Right kidney (tissue), 9 donors: ENCODE measurements at places on chromosomes 12 and 14.

DNA sequence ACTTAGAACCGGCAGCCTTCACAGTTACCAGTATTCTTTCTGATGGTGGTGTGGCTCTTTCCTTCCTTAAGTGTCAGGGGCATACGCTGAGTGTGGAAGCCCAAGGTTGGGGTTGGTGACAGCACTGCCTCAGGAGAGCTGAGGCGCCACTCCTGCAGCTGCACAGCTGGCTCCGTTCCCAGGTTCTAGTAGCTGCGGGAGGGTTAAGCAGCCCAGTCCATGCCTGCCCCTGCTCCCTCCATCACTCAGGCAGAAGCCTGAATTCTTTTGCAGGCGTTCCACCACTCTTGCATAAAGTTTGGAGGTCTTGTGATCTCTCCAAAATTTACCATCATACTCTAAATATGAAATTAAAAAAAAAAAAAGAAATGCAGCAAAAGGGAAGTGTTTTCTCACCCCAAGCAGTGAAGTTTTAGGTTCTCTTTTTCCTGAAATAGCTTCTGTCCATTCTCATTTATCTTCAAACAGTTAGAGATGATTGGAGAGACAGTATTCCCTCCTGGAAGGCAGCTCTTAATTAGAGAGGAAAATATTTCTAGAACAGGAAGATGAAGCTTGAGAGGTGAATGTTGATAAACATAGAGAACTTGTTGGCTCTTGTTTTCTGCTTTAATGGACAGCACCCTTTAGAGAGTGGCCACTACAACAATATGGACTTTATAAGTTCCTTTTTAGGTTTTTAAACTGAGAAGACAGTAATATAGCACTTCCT is 136.1 kb downstream of the FGD4 start:
- DNase-seq, result no peak

DNA sequence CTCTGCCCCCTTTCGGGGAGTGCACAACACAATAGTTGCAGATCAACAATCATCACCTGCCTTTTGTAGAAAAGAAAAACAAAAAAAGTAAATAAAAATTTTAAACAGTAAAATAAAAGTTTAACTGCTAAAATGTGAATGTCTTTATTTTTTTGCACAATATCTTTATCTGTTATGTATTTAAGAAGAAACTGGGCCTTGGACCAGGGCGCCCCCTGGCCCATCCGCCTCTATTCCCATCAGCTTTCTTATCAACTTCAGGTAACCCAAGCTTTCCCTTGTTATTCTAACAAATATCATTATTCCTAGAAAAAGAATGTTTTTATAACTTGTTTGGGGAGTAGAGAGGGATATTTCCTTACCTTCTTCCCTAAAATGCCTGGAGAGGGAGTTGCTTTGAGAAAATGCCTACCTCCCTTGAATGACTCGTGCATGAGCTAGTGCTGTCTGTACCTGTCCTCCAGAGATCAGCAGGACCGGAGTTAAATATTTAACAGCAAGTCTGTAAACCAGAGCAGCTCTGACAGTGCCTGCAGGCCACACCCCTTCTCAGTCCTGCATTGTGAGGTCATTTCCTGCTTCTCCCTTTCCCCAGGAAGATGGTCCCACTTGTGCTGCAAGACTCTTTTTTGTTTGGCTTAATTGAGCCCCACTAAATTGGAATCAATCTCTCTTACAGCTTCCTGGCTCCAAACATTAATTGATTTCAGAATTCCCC is 192.8 kb upstream of the RGS6 start:
- no peak for DNase-seq

DNA sequence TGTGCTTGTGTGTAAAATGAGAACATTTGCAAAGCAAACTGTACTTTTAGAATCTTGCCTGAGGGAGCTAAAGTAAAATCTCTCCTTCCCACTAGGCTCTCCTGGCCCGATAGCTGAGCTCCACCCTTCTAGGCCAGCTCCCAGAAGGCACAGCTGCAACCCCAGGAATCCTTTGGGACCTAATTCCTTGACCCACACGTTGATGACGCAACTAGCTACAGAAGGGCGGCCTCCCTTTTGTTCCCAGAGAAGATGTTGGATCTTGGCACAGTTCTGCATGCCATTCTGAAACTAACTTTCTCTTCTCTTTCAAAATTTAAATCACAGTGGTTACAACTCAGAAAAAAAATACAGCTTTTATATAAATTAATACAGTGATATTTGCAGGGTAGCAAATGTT is 268.1 kb downstream of the EGLN3 start:
- no peak for DNase-seq

GRCh38 chr12:7731486-7731885 is 15.7 kb downstream of the CLEC4C start:
- peak; percentile 4 for DNase-seq

- no peak for DNase-seq
Measured at GRCh38 chr14:104856157-104856868, 8.8 kb upstream of the CEP170B start.

DNA sequence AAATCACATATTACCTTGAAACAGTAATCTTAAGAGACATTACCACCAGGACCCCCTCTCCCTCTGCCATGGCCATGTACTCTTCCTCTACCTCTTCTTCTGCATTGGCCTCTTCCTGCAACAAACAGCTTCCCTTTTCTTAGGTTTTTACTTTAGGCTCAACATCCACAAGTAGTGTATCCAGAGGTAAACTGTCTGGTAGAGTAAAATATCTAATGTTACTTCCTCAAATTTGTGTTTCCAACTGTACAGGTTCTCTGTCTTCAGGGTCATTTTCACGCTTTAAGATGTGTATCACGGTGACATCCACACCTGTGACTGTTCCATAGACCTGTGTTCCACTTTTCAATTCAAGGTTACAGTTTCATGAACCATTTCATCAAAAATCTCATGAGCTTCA is 13.4 kb downstream of the CDK17 start:
- no peak for DNase-seq

GRCh38 chr14:105468621-105469241 is 5.9 kb upstream of the CRIP2 start:
- DNase-seq, result no peak

DNA sequence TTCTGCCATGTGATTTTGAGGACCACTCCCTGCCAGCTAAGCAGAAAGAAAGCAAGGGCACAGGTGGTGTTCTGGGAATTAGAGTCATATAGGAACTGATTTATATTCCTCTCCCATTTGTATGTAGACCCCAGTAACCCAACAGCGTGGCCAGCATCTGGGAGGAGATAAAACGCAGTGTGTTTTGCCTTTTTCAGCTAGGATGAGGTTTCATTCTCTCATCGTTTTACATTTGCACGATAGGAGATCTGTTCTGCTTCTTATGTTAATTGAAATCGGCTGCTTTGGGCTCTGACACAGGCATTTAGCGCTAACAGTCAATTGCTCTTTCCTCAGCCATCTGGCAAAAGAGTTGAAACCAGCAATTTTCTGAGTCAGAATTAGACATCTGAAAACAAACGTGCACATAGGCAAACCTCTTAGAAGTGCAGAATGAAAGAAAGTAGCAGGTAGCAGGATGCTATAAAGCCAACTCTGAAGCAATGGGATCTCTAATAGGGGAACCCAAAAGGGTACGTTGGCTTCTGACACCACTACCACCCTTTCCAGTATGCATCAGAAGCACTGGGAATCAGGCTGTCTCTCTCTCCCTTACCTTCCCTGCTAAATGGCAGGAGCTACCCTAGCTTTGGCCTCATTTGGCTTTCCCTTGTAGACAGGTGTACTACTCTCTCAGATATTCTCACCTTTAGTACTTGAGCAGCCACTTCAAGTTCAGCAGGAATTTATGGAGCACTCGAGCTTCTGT is 219.1 kb downstream of the PHLDA1 start:
- DNase-seq, result peak; percentile 34

DNA sequence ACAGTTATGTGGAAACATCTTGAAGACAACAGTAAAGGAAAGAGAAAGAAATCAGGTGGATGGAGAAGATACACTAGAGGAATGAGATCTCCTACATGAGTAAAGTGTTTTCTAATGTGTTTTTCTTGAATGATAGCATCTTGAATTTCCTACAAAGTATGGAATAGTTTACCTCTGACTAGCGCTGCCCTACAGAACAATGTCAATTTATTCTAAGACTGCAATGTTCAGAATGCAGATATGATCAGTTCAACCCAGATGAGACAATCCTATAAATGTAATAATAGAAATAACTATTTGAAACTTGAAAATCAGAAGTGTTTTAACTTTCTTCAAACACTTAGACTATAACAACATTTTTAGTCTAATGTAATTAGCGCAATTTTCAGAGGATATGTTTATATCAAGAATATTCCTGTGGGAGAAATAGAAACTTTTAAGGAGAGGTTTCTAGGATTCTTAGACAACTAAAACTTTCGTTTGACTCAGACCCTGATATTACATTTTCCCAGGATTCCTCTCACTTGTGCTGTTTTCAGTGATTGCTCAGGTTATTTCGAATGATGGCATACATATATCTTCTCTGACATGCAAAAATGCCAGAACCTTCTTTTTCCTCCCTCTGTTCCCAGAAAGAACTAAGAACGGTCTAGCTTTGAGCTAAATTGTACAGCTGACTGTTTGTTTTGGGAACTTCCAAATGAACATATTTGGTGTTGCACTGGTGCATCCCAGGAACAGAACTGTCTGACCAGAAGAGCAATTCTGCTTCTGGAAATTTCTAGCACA is 1017.4 kb downstream of the DIO2 start:
- no peak for DNase-seq

DNA sequence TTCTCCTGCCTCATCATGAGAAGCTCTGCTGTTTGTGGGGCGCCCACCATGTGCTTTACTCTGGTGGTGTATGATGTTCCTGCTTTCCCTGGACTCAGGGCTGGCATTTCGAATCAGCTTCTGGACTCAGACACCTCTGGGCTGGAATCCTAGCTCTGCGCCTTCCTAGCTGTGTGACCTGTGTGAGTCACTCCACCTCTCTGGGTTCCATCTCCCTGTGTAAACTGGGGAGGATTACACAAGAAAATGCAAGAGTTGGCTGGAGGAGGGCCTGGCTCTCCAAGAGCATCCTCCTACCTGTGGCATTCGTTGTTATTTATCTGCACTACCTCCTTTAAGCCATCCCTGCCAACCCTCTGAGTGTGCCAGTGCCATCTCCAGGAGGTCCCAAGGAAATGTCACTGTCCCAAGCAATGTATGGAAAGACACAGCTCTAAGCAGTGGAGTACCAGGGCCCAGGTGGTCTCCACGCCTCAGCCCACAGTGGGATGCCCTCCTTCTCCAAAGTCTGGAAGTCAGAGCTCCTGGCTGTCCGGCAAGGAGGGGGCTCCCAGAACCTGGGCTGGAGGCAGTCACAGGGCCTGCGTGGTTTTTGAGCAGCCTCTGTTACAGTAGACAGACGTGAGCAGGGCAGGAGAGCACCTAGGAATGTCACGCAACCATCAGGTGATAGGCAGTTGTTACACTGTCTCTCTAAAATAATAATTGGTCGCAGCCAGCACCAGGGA is 7.3 kb upstream of the TNFAIP2 start:
- DNase-seq, result no peak

- DNase-seq, result no peak
Measured at GRCh38 chr14:72605921-72606220, 288.0 kb downstream of the DPF3 start.

GRCh38 chr12:78795934-78796445 is 68.6 kb upstream of the SYT1 start:
- no peak for DNase-seq

DNA sequence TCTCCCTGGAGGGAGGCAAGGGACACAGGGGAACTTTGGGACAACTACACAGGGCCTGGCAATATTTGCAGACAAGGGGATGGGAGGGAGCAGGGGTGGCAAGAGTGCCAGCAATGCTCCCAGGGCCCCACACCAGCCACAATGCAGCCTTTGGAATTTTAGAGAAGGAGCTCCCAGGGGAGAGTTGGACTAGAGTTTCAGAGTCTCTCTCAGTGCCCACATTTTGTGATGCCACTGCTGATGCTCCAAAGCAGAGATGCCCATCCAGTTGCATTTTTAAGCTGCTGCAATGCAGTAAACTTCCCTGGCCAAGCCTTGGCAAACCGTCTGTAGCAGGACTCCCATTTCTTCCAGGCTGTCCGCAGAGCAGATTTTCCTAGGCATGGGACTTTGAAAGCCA is 98.9 kb downstream of the ZFP36L1 start:
- no peak for DNase-seq

DNA sequence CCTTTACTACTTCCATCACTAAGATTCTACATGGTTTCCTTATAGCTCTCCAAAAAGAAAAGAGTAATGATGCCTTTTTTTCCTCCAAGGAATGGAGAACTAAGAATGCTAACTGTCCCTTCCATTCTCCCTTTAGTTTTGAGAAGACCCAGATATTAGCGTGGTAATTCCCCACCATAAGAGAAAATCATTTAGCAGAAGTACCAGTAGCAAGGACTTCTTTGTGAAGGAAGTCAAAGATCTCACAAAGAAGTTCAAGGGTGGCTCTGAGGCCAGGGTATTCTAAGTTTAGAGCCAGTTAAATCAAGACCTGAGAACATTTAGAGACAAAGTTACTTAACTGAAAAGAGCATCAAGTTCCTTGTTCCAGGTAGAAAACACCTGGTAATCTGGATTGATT is 7.3 kb downstream of the USP15 start:
- no peak for DNase-seq

DNA sequence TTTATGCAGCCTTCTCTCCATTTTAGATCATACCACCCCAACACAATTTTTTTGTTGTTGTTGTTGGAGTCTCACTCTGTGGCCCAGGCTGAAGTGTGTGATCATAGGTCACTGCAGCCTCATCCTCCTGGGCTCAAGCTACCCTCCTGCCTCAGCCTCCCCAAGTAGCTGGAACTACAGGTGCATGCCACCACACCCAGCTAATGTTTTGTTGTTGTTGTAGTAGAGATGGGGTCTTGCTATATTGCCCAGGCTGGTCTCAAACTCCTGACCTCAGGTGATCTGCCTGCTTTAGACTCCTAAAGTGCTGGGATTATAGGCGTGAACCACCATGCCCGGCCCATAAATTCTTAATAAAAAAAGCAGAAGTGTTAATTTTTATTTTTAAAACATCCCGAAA is 111.6 kb downstream of the PLXNC1 start:
- no peak for DNase-seq

DNA sequence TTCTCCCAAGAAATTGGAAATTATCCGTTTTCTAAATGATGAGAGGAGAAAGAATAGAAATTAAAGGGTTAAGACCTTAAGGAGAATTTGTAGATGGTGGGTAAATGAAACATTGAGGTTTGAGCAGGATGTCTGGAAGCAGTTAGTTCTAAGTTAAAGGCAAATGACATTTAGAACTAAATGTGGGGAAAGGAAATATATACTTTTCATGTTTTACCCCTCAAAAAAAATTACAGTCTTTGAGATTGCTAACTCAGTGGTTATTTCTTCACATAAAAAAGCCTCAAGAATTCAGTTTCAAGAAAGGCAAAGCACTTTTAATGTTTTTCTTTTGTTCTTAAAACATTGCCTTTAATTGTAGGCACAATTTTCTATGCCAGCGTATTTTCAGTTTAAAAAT is 114.0 kb downstream of the PLEKHA5 start:
- DNase-seq, result no peak

- DNase-seq, result no peak
Measured at GRCh38 chr12:127231371-127231770, 1035.6 kb upstream of the TMEM132C start.

GRCh38 chr12:38328306-38328895 is 11.8 kb downstream of the ALG10B start:
- DNase-seq, result no peak

GRCh38 chr12:103560604-103561101 is 26.4 kb upstream of the STAB2 start:
- DNase-seq, result no peak

GRCh38 chr12:9673404-9674225 is 4.1 kb downstream of the CLEC2D start:
- no peak for DNase-seq
